ENCODE measurements at places on chromosomes 4 and X.

GRCh38 chrX:153634236-153634635 lies 12.8 kb upstream of the DUSP9 start:
- no peak for DNase-seq

DNA sequence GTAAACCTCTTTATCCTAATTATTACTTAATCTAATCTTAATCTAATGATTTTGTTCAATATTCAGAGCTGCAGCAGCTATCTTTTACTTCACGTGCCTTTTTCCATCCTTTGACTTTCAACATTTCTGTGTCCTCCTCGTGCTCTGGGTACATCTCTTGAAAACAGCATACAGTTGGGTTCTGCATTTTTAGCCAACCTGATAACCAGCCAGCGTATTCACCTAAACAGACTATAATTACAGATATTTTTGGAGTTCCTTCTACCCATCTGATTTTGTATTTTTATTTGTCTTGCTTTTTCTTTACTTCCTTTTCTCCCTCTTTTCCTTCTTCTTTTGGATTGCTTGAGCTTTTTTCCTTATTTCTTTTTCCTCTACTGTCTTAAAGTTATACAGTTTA lies 16.2 kb upstream of the JAKMIP1 start:
- no peak for DNase-seq

DNA sequence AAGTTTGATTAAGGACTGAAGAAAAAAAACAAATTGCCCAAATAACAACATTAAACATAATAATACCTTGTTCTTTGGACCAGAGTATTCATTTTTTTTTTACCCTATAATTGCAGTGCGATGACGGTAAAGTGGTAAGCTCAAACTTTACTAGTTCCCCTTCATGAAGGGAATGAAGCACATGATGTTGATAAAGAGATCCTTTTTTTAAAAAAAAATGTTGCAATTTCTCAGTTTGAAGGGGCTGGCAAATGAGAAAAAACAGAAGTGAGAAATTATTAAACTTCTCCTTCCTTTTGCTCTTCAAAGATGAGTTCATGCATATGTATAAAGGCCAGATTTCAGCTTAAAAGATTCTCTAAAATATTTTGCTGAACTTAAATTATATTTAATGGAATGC lies 231.7 kb downstream of the C4orf33 start:
- no peak for DNase-seq

DNA sequence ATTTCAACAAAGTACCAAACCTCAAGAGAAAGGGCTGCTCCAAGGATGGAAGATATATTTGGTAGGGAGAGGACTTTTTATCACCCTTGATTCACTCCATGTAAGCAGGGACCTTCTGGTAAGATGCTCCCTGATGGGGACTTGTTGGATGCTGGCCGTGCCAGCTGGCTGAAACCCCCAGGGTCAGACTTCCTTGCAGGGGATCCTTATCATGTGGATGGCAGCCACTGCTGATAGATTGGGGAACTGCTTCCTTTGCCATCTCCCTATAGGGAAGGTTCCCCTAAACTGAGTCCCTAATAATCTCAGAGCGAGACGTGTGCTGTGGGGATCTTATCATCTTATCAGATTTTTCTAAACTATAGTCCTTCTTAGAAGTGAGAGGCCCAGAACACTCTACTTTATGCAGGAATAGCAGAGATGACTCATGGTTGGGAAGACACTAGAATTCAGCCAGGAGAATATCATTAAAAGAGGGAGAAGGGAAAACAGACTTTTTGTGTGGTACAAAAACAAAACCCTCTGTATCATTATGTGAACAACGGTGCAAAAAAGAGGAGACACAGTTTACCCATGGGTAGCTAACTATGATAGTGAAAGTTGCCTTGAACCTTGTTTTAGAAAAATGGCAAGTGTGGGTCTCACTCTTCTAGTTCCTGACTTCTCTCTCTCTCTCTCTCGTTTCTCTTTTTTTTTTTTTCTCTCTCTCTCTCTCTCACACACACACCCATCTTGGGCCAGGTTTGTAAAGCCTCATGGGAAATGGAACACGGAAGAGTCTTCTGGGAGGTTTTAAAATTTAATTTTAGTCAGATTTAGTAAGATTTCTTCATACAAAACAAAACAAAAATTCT lies 16.1 kb downstream of the RHOH start:
- DNase-seq = no peak

DNA sequence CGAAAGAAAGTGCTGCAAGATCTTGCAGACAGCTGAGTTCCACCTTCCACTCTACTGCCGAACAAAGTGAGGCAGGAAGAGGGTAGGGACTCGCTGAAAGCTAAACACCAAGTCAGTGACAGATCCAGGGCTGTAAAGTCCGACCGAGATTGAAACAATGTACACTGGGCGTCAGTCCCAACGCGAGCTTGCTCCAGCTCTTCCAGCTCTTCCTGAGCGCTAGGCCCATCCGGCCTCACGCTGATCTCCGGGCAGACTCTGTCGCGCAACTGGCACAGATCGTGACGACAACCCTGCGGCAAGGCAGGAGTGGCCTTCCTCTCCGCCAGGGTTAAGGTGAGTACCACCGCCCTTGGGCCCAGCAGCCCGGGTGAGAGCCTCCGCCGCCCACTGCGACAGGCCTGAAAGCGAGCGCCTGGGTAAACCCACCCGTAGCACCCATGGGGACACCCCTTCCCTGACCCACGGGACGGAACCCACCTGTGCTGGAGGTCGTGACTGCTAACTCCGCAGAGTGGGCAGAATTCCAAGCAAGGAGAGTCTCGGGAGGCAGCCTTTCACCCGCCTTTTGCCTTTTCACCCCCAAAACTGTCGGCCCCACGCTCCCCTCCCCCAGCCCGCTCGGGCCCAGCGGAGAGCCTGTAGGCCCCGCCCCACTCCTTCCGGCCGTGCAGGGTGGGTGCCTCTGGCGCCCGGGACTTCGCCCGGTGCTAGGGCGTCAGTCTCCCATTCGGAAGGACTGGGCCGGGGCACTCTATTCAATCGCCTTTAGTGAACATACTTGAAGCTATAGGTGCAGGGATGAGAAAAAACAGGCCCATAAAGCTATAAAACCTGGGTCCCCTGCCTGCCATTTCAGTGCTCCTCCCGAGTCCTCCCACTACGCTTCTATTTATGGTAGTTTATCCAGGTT lies at the start of gene TMLHE:
Gene TMLHE, minus strand, starts transcription at position 641 of the 913 bp plus-strand sequence. CDS start 67,676 bp downstream, outside the sequence.
- DNase-seq = no peak

- no peak for DNase-seq
Measured at GRCh38 chr4:176439611-176440010, 119.8 kb downstream of the SPCS3 start.

DNA sequence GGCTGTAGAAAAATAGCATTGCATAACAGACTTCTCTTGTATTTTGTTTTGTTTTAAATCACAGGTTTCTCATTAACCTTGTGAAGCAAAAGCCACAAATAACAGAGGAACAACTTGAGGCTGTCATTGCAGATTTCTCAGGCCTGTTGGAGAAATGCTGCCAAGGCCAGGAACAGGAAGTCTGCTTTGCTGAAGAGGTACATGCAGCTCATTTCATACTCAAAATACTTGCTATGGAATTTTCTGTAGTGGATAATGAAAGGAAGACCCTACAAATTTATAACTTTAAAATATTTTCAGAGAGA lies 17.6 kb downstream of the AFP start:
- DNase-seq = no peak

GRCh38 chr4:58940167-58940566 lies 1830.0 kb upstream of the IGFBP7 start:
- no peak for DNase-seq

GRCh38 chr4:183550345-183551093 lies 45.7 kb downstream of the ING2 start:
- no peak for DNase-seq

DNA sequence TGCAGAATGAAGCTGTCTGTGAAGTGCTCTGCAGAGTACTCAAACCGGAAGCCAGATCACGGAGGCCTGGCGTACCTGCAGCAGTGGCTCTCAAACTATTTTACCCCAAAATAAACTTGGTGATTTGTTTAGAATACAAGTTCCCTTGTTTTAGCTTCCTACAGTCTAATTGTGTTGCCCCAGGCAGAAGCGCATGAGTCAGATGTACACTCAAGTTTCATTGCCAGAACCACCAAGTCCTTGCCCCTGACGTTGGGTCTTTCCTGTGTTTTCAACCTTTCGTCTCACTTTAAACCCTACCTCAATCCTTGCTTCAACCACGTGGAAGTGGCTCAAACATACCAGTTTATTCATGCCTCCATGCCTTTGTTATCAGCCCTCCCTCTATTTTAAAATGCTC lies 66.2 kb upstream of the SLC7A11 start:
- DNase-seq = no peak

GRCh38 chr4:29756966-29757365 lies 963.2 kb upstream of the PCDH7 start:
- DNase-seq = no peak

DNA sequence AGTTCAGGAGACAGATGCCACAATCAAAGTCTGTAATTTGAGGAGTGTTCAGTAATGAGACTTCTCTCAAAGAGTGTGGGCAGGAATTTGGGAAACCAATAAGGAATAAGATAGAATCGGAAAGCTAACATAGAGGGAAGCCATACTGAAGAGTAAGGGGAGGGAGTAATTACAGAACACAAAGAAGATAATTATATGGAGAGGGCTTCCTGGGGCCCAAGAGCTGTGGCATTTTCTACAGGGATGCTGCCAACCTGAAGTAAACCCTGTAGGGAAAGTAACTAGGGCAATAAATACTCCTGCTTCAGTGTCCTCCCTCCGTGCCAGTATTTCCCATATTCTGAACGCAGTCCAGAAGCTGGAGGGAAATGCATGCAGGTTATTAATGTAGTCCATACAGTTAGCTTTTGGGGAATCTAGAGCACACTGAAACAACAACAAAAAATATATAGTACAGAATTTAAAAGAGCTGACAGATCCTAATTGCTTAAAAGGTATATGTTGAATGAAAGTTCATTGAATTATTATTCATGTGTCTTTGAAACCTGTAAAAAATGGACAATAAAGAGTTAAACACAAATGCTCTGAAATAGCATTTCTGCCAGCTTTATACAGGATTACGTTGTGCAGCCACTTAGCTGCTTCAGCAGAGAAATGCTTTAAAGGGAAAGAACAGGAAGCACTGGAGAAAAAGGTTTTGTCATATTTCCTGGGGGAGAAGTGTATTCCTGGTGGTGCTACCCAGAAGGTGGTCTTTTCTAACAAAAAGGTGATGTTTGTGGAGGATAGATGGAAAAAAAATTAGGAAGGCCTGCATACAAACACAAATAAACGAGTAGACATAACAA lies 48.0 kb downstream of the CXXC4 start:
- no peak for DNase-seq

DNA sequence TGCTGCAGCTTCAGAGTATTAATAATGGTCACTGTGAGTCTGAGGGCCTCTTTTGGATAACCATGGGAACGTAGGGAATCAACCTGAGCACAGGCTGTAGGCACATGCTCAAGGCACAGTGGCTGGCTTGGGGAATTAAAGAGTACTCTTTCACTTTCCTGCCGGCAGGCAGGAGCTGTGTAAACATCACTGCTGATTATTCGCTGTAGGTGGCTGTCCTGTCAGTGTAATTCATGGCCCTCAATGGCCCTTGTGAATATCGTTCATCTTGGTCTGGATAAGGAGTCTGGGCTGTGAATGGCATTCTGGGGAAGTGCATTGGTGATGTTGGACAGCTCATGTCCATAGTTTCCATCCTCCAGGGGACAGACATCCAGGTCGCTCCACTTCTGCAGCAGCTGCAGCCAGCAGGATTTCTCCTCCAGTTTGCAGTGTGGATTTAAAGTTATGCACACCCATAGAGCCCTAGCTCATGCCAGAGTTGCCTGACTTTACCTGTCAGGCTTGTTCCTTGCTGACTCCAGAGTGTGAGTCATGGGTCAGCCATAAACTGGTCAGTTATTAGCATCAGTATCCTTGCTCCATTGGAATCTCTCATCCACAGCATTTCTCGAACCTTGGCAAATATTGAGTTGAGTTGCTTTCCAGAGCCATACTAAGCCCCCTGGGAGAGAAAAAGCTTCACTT lies 43.0 kb downstream of the C4orf33 start:
- no peak for DNase-seq

DNA sequence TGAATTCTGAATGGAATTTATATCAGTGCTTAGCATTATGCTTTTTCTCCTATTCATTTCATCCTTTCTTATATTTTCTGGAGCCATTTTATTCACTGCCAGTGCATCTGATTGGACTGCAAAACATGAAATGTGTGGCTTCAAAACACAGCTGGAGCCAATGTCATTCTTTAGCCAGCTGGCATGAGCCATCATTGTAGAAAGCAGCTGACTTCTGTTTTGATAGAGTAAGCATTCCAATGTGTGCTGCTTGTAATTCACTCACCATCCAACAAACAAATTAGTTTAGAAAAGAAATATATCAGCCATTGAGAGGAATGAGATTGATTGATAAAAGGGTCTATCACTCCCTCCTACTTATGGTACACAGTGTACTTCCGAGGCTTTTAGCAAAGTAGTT lies 2616.0 kb downstream of the ARAP2 start:
- no peak for DNase-seq

- no peak for DNase-seq
Measured at GRCh38 chrX:106035064-106035463, 3.5 kb downstream of the SERPINA7 start.

DNA sequence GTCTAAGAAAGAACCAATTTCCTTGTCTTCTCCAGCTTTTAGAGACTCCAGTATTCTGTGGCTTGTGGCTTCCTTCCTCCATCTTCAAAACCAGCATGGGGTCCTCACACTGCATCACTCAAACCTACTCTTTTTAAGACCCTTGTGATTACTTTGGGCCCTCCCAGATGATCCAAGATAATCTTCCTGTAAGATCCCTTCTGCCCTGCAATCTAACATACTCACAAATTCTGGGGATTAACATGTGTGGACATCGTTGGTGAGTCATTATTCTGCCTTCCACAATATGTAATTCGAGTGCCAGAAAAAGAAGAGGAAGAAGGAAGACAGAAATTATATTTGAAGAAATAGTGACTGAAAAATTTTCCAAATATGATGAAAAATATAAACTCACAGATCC lies 47.9 kb downstream of the BEND4 start:
- DNase-seq = no peak

DNA sequence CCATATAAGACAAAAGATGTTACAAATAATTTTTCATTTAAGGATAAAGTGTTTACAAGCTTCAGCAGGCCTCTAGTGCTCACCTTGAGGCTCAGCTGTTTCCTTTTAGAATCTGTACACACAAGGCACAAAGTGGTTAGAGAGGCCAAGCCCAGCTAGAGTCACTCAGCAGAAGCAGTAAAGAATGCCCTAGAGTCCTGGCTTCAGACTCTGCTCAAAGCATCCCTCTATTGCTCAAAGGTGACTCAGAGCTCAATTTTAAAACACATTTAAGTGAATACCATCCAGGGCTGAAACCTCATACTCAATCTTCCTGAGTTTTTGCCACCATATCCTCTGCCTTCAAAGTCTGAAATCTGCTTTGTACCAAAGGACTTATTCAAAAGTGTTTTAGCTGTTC lies 22.6 kb upstream of the PHF8 start:
- DNase-seq = no peak

DNA sequence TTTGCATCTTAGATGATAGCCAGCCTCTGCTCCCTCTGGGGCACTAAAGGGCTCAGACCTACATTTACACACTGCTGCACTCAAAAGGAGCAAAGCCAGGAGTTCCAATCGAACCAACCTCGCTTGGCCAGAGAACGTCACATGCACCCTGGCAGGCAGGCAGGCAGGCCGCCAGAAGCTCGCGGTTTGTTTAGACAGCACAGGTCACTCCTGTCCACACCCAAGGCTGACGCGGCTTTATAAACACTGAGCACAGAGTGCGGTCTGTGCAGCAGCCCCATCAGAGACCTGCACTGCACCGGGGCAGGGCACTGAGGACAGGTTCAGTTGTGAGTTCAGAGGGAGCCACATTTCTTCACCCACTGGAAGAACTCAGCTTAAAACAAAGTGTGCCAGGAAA lies 143.9 kb downstream of the BCOR start:
- no peak for DNase-seq

Measured in stimulated activated CD8-positive, alpha-beta memory T cell treated with anti-CD3 and anti-CD28 coated beads, Interleukin-2, amount 100 ng/mL, for 1 hour (primary cell).